ENCODE measurements at places on chromosomes 7 and 10.

DNA sequence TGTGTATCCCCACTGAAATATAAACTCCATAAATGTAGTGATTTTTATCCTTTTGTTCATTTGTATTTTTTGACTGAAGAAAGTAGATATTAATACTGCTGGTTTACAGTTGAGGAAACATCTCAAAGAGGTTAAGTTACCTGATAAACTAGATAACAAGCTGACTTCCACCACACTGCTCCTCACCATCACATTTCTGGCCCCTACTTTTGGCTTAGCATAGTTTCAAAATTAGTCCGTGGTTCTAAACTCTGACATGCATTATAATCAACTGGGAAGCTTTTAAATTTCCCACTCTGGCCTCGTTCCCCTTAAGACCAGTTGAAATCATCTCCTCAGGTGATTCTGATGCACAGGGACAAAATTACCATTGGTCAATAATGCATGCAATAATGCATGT lies 43.5 kb downstream of the ANKIB1 start:
- H3K36me3 ChIP-seq: peaks cover 12% of the 10 kb centered on the region
- no peak for DNase-seq
- no peak overlapping the region for H3K27ac ChIP-seq
- peaks cover 7% of the 10 kb centered on the region for H3K4me1 ChIP-seq

DNA sequence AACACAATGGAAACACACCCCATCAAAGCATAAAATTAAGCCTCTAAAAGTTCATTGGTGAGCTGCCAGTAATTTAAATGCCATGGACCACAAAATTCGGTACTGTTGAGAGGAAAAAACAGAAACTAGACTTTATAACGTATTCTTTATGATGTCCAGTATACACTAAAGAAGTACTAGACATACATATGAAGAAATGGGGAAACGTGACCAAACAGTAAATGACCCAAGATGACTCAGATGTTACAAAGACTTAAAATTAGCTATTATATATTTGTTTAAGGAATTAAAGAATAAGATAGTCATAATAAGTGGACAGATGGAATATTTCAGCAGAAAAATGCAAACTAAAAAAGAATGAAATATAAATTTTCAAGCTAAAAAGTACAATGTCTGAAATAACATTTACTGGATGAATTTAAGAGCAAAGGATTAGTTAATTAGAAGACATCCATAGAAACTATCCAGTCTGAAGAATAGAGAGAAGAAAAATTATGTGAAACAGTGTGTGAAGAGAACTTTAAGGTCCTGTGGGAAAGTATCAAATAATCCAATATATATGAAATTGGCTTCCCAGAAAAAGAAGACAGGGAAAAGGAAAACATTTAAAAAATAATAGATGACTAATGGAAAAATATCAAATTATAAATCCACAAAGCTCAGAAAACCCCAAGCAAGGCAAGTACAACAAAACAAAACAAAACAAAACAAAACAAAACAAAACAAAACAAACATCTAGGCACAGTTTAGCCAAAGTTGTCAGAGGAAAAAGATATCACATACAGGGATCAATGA lies 69.4 kb downstream of the SAMD9 start:
- H3K4me1 ChIP-seq: peaks cover 22% of the 10 kb centered on the region
- no peaks in the 10 kb centered on the region for H3K27me3 ChIP-seq
- H3K27ac ChIP-seq: no peak overlapping the region
- no peak for DNase-seq

DNA sequence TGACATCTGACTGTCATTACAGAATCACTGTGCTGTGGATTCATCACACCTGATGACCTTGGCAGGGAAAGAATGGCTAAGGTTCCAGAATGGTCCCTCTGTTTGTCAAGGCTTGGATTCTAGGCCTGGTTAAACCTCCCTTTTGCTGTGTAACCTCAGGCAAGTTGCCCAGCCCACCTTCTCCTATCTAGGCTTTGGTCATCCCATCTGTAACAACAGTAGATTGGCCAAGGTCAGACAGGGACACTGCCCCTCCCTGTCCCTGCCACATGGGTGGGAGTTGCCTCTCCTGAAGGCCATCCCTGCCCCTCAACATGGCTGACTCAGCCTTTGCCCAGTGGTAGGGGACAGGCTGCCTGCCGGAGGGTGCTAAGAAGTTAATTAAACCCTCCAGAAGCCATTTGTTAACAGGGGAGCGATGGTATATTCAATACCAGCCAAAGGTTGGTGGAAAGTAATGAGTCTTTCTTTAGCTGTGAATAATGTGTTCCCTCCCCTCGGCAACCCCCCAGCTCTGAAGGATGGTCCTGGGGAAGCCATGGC lies 149.8 kb upstream of the PCBD1 start:
- no peak overlapping the region for H3K27ac ChIP-seq
- H3K27me3 ChIP-seq: peaks cover 12% of the 10 kb centered on the region
- H3K36me3 ChIP-seq: no peaks in the 10 kb centered on the region
- H3K4me3 ChIP-seq: no peak overlapping the region

DNA sequence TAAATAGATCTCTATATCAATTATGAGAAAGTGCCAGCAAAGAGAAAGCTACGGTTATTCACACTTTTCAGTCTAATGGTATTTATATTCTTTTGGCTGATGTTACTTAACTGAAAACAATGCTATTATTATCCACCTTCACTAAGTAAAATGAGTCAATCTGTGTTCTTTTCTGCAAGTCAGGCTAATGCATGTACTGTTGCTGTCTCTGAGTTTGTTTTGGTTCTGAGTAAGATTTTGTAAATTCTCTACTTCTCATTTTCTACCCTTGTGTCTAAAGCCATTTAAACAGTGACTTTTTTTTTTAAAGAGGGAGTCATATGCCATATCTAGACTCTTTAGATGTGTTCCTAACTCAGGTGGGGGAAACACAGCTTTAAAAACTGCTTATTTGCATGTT lies 7.5 kb downstream of the VWC2 start:
- H3K27me3 ChIP-seq: peaks cover 51% of the 10 kb centered on the region
- no peaks in the 10 kb centered on the region for H3K36me3 ChIP-seq
- no peak overlapping the region for H3K4me3 ChIP-seq
- peaks cover 4% of the 10 kb centered on the region for H3K4me1 ChIP-seq

DNA sequence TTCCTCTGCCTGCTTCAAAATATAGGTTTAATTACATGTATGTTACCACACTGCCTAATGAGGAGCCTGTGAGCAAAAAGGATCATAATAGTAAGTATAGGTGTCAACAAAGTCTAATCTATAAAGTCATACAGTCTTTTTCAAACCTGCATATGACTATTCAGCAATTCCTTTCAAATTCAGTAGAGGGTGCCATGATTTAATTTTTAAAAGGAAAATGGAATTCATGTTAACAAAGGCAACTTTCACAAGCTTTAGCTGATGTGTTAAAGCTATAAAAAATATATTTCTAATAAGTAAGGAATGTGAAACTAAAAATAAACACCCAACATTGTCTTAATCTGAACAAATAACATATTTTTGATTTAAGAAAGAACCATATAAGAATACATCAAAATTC lies 52.1 kb downstream of the MPP7 start:
- H3K4me3 ChIP-seq: no peak overlapping the region
- no peak overlapping the region for H3K27ac ChIP-seq
- H3K27me3 ChIP-seq: no peaks in the 10 kb centered on the region
- H3K4me1 ChIP-seq: peaks cover 9% of the 10 kb centered on the region

GRCh38 chr7:128904381-128905197 lies 5.9 kb downstream of the KCP start:
- H3K36me3 ChIP-seq: peaks cover 17% of the 10 kb centered on the region
- H3K4me3 ChIP-seq: no peak overlapping the region
- H3K27ac ChIP-seq: no peak overlapping the region
- peaks cover 6% of the 10 kb centered on the region for H3K4me1 ChIP-seq

- H3K27ac ChIP-seq: no peak overlapping the region
- H3K36me3 ChIP-seq: peaks cover 51% of the 10 kb centered on the region
- H3K4me1 ChIP-seq: no peaks in the 10 kb centered on the region
- DNase-seq: no peak
- no peaks in the 10 kb centered on the region for H3K27me3 ChIP-seq
Observed at GRCh38 chr7:133331861-133332260, 79.0 kb downstream of the EXOC4 start.

GRCh38 chr10:59517341-59517899 lies 155.1 kb upstream of the FAM13C start:
- H3K4me3 ChIP-seq: no peak overlapping the region
- H3K4me1 ChIP-seq: peaks cover 27% of the 10 kb centered on the region

GRCh38 chr10:44862006-44862751 lies 49.0 kb upstream of the TMEM72 start:
- no peak overlapping the region for H3K27ac ChIP-seq
- H3K4me3 ChIP-seq: no peak overlapping the region
- no peaks in the 10 kb centered on the region for H3K36me3 ChIP-seq
- peaks cover 26% of the 10 kb centered on the region for H3K4me1 ChIP-seq

DNA sequence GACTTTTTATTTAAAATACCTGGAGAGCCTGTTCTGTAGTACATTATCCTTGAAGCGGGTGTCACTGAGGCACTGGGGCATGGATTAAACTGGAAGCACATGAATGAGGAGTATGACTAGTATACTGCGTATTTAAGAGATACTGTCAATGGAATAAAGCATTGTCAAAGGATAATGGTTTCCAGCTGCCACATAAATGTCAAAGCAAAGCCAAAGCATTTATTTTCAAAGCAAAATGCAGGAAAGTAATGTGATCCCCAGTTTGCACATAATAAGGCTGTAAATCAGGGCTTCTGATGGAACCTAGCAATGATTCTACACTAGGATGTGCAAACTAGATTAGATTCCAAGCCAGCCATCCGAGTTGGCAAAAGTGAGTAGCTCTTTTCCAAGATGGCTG lies 240.1 kb downstream of the POU6F2 start:
- peaks cover 3% of the 10 kb centered on the region for H3K27me3 ChIP-seq
- peaks cover 17% of the 10 kb centered on the region for H3K4me1 ChIP-seq
- no peak overlapping the region for H3K4me3 ChIP-seq
- no peak for DNase-seq
- H3K36me3 ChIP-seq: no peaks in the 10 kb centered on the region
- no peak overlapping the region for H3K27ac ChIP-seq

GRCh38 chr7:36070230-36070629 lies 82.8 kb upstream of the EEPD1 start:
- peaks cover 3% of the 10 kb centered on the region for H3K27me3 ChIP-seq
- DNase-seq: no peak
- H3K4me1 ChIP-seq: peaks cover 17% of the 10 kb centered on the region
- no peak overlapping the region for H3K4me3 ChIP-seq

GRCh38 chr10:22442063-22442462 lies 96.8 kb downstream of the SPAG6 start:
- H3K36me3 ChIP-seq: no peaks in the 10 kb centered on the region
- no peak overlapping the region for H3K4me3 ChIP-seq
- no peak for DNase-seq
- no peaks in the 10 kb centered on the region for H3K27me3 ChIP-seq
- H3K4me1 ChIP-seq: peaks cover 68% of the 10 kb centered on the region

DNA sequence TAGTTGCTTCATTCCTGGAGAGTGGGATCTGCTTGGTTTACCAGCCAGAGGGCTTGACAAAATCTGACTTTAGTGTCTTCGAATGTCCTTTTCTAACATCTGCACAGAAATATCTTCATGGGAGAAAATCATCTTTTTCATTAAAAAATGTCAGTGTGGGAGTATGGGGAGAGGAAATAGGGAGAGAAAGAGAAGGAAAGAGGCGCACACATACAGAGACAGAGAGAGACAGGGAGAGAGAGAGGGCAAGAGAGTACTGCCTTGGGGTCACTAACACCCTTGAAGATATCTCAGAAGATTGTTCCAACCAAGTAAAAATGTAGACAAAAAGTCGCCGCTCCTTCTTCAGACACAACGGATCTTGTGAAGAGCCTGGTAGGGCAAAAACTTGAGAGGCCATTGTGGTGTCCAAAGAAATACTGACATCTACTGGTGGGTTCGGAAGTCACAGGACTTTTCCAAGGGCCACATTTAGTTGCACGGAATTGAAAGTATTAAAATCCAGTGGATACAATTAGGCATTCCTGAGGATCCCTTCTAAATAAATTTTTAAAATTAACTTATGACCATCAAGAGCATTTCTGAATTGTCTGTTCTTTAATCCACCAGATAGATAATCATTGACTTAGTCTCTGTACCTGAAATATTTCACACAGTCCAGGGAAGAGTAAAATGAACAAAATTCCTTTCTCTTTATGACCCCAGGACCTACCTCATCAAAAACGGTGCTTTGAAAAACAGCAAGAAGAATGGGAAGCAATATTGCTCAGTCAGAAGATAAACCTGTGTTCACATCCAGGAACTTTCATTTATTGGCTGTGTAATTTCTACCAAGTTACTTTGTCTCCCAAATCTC lies 29.7 kb downstream of the VIM start:
- peak overlapping the region; percentile 36 for H3K4me3 ChIP-seq
- H3K27me3 ChIP-seq: no peaks in the 10 kb centered on the region
- peaks cover 19% of the 10 kb centered on the region for H3K4me1 ChIP-seq
- peaks cover 8% of the 10 kb centered on the region for H3K36me3 ChIP-seq

DNA sequence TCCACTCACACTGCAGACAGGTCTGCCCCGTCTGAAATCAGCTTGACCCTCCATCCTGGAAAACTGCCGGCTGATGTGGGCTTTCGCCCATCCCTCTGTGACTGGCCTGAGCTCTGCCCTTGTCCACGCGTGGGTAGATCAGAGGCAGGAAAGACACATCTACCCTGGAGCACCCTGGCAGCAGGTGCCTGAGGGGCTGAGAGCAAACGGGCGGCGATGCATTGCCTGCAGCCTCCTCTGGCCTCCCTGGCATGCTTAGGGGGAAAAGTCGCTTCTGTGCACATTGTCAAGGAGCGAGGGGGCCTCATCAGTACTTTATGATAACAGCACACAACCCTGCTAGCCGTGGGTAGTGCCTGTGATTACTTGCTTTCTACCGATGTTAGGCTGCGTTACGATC lies 109.4 kb downstream of the ADARB2 start:
- peaks cover 2% of the 10 kb centered on the region for H3K27me3 ChIP-seq
- no peak for DNase-seq
- no peak overlapping the region for H3K27ac ChIP-seq
- H3K36me3 ChIP-seq: no peaks in the 10 kb centered on the region
- peaks cover 3% of the 10 kb centered on the region for H3K4me1 ChIP-seq

- DNase-seq: no peak
- H3K4me1 ChIP-seq: peaks cover 30% of the 10 kb centered on the region
- no peak overlapping the region for H3K4me3 ChIP-seq
- peak overlapping the region; percentile 81 for H3K27ac ChIP-seq
- peaks cover 2% of the 10 kb centered on the region for H3K36me3 ChIP-seq
Observed at GRCh38 chr10:24871011-24871935, 81.1 kb downstream of the PRTFDC1 start.

DNA sequence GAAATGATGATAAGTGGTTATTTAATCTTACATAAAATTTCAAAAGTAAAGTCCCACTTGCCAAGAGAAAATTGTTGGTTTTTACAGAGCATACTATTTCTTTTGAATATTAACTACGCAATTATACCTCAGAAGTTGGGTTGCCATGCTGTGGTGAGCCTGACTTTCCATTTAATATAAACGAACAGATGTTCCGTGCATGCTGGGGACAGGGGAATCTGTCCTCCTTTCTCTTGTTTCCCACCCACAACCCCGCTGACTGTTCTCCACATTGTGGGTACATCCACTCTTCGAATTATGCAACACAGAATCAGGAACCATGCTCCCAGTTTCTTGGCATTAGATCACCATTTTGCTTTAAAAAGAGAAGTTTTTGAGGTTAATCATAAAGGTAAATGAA lies 29.2 kb upstream of the RTKN2 start:
- H3K27ac ChIP-seq: no peak overlapping the region
- H3K4me1 ChIP-seq: no peaks in the 10 kb centered on the region
- H3K27me3 ChIP-seq: peaks cover 22% of the 10 kb centered on the region
- no peaks in the 10 kb centered on the region for H3K36me3 ChIP-seq
